ENCODE measurements at places on chromosomes 11 and 22.
A peak's percentile ranks its signal among the peaks of the same experiment; 100 is the strongest.

- no peak for DNase-seq
Measured at GRCh38 chr11:60206616-60207015, 23.7 kb upstream of the MS4A6A start.

GRCh38 chr11:4084406-4085125, 10.0 kb upstream of the RRM1 start:
- DNase-seq: no peak

DNA sequence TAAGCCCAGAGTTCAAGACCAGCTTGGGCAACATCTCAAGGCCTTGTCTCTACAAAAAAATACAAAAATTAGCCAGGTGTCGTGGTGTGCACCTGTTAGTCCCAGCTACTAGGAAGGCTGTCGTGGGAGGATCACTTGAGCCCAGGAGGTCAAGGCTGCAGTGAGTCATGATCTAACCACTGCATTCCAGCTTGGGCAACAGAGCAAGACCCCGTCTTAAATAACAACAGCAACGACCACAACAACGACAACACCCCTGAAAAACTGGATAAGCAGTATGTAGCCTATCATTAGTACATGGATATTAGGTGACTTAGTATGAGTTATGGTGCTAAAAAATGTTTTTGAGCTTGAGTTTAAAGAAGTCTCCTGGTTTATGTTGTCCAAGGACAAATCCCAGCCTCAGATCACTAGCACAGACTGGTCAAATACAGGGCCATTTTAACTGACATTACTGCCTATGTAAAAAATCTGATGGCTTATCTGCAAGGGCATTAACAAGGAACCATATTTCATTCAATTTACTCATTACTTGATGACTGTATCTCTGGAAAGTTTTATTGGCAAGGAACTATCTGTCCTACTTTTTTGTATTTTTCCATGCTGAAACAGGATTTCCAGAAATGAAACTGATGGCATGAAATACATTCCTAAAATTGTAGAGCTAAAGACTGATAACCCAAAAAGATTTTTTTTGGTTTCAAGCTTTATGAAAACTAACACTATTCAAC, 23.4 kb downstream of the C2CD3 start:
- DNase-seq: no peak

DNA sequence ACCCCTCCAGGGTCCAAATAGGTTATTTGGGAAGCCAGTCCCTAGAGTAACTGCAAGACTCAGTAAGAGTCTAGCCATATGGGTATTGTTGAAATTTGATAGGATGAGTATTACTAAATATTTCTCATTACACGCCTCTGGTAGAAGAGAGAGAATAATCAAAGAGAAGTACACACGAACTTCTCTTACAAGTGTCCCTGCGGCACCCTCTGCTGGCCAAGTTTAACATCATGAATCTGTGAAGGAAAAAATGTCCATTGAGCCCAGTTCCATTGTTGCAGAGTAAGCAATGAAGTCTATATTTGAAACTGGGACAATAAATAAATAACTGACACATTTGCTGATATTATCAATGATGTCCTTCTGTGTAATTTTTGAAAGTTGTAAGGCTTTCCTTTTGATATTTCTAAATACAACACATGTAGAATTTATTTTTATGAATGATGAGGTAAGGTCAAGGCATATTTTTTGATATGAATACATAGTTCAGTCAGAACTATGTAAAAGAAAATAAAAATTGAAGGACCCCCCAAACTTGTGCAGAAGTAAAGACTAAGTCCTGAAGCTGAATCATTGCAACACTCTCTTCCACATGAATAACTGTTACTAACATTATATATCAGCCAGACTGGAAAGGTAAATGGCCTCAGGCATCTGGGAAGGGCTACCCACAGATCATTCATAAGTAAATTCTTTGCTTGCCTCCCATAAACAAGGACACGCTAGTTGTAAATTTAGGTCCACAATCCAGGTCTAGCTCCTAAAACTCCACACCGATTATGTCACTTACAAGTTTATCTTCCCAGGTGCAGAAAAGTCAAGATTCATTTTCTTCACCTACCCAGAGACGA, 10.0 kb downstream of the OR51L1 start:
- peak; percentile 47 for DNase-seq

GRCh38 chr22:50184902-50185374, 775 bp upstream of the TRABD start:
- DNase-seq: no peak

GRCh38 chr11:60307507-60308195, 19.4 kb upstream of the MS4A6E start:
- DNase-seq: no peak

GRCh38 chr11:115408036-115408921, 95.9 kb downstream of the CADM1 start:
- DNase-seq: peak; percentile 90

DNA sequence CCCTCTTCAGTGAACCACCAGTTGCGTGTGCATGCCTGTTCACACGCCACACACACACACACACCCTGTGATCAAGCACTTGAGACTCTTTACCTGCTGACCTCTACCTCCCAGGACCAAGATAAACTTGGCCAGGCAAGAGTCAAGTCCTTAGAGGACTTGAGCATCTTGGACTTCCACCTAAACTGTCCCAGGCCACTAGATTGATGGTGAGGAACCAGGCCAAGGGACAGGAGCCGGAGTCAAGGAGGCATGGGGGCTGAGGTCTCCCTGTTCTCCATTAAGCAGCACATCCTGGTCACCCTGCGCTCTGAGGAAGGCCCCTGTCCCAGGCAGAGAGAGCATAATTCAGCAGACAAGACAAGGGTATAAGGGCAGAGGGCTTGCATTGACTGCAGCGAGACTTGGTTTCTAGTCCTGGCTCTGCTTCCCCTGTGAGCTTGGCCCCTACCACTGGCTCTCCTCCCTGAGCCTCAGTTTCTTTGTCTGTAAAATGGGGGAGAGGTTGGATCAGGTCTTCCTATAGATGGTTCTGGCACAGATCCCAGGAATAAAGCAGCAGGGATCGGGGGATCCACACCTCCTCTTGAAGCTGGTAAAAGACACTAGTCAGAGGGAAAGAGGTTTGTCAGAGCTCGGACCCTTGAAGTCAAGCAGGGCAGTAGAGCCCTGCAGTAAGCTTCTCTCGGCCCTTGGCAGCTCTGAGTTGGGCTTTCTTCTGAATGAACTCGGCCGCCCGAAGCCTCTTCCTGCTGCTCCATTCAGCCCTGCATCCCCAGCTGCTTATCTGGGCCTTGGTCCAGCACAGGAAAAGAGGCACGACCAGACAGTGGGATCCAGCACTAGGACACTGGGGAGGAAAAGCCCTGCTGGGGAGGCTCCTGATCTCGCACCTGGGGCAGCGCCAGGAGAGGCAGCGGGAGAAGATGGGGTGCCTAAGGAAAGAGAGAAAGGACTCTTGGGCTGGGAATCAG, 2.0 kb downstream of the CREB3L1 start:
- peak; percentile 85 for DNase-seq

DNA sequence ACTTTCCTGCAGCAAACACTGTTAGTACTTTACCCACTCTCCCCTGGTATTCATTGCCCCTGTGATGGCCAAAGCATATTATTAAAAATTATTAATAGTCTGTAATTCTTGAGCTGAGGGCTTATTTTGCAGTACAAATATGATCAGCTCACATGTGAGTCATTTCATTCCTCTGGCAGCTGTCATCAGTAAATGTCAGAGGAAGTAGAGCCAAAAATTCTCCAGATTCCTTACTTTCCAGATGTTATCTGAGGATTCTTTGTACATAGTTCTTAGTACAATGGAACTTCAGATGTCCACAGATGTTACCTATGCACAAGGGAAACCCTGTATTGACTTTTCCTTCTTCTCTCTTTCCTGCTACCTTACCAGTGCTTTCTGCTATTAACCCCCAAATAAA, 12.5 kb downstream of the OR5B3 start:
- no peak for DNase-seq

- DNase-seq: peak; percentile 64
Measured at GRCh38 chr22:25025491-25026400, 73.2 kb downstream of the KIAA1671 start.

GRCh38 chr11:128483211-128483788, 104.1 kb downstream of the ETS1 start:
- no peak for DNase-seq

- DNase-seq: no peak
Measured at GRCh38 chr11:64126796-64127195, 39.1 kb downstream of the MACROD1 start.

GRCh38 chr11:70610566-70611565, 212.5 kb downstream of the CTTN start:
- peak; percentile 91 for DNase-seq

DNA sequence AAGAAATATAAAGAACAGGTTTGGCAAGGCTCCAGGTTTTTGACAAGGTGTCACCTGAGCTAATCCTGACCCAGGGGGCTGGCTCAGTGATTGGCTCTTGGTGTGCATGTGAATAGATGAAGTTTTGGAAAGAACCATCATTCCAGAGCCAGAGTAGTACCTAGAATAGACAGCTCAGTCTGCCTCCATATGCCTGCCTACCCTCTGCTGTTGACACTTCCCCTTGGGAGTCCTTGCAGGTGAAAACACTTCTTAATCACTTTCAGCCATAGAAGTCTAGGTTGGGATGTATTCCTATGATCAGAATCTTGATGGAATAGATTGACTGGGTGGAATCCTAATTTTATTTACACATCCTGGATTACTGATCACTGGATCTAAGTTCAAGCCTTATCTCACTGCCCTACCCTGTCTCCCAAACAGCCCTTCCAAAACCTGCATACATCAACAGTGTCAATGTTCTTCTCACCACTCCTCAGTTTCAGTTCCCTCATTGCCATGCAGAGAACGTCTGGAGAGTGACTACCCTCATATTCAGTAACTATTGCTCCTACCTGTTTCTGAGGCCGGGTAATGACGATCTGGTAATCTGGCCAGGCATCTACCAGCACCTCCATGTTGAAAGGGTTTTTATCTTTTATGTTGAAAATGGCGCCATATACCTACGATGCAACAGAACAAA, 6.7 kb downstream of the GLYATL2 start:
- DNase-seq: no peak

DNA sequence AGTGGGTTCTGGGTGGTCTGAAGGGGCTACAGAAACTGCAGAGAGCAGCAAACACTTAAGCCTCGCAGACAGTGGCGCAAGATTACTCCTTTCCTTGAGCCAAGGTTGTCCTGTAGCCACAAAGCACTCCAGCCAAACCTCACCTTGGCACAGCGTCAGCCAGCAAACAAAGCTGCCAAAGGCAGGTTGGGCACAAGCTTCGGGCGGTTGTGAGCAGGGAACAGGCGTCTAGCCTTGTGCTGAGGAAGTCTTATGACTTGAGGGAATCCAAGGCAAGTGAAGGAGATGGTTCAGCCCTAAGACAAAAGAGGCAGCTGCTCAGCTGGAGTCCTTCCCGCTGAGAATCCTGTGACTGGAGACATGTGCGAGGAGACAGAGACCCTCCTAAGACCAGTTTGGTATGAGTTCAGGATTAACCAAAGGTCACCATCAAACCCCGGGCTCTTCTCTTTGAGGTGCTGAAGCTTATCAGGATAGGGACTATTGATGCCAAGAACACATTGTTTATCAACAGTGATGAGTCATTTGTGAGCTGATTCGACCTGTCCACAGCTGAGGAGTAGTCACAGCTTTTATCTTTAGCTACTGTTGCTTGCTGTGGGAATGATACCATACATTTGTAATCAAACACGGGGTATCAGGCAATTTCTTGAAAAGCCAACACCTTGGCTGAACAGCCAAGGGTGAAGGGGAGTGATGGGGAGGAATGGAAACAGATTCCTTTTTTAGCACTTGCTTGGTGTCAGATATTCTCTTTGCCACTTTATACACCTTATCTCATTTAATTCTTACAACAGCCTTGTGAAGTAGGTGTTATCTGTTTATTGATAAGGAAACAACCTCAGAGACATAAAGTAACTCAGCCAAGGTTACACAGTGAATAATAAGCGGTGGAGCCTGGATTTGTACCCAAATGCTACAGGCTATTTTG, 4.6 kb downstream of the ADM start:
- DNase-seq: no peak

All from muscle of back (tissue), 13 donors.